ENCODE measurements at places on chromosomes 13 and 19.

DNA sequence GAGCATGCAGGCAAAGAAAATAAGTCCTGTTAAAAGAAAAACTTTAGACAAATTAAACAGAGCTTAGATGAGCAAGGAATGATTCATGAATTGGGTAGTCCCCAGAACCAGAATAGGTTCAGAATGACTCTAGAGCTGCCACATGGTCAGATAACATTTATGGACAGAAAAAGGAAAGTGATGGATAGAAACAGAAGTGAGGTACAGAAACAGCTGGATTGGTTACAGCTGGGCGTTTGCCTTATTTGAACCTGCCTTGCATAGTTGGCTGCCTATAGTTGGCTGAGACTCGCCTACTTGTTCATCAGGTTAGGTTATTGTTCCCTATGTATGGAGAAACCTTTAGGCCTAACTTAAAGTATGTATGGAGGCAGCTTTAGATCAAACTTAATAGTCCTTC lies 35.4 kb downstream of the WDFY2 start:
- DNase-seq: peak; percentile 79

DNA sequence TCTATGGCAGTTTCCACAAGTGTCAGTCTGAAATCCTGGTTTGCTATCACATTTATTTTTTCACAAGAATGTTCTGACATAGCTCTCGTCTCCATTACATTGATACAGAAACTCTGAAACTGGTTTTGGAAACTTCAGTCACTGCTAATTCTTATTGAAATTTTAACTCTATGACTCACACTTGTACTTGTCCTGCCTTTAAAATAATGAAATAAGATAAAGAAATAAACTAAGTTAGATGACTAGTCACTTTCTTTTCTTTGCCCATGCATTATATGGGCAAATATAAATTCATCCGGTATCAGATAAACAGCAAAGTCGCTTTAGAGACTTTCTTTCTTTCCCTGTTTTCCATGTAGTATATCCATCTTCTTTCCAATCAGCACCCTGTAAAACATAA lies 257.5 kb downstream of the PCDH9 start:
- DNase-seq: peak; percentile 7

DNA sequence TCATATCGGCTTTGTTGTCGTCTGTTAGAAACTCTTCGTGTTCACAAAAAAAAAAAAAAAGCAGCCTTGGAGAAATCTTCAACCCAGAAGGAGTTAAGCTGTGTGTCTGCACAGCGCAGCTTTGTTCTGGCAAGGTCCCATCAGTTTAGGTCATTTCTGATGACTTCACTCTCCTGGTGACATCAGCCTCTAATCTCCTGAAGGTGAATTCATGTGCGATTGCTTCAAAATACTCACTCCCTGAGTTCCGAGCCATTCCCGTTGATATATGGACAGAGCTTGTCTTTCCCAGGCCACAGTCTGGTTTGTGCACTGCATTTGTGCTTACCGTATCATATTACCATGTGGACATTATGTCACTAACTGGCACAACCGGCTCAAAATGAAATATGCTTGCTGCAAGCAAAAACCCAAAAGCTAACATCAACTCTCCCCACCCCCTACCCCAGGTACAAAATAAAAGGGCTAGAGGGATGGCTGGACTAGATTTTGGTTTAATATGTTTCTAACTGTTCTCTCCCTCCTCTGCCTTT lies 342.4 kb downstream of the KCNRG start:
- DNase-seq: peak; percentile 82

- no peak for DNase-seq
Observed at GRCh38 chr19:43739439-43740235, 15.1 kb downstream of the SMG9 start.

DNA sequence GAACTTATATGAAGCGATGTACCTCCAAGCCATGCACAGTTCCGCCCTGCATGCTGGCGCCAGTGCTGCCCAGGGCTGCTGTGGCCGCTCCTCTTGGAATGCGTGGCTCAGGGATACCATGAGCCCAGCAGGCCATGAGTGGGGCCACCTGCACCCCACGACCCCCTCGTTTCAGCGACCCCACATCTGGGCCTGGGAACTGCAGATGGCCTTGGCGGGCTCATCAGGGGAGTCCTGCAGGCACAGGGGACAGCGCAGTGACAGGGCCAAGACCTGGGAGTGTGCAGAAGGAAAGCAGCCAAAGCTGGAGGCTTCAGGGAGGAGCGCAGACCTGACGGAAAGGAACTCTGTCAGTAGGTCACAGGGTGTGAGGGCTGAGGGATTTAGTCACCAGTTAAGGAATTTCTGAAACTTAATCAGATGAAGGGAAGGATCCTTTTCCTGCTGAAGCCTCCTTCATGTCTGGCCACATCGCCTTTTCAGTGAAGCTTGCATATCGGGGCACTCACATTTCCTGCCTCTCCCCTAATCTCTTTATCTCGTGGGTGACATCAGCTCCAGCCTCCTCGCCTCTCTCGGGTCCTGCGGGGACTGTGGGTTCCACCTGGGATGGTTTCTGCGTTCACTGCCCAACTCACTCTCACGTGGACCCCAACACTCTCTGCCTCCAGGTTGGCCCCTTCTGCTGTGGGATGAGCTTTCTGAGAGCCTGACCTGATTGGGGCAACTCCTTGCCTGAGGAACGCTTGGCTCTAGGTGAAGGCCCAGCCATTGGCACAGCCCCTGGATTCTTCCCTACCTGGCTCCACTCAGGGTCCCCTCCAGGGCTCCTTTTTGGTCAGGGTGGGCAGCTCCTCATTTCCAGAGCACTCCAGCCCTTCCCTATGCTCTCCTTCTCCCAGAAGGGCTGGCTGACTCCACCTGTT lies 123.5 kb downstream of the CRYL1 start:
- DNase-seq: peak; percentile 67

DNA sequence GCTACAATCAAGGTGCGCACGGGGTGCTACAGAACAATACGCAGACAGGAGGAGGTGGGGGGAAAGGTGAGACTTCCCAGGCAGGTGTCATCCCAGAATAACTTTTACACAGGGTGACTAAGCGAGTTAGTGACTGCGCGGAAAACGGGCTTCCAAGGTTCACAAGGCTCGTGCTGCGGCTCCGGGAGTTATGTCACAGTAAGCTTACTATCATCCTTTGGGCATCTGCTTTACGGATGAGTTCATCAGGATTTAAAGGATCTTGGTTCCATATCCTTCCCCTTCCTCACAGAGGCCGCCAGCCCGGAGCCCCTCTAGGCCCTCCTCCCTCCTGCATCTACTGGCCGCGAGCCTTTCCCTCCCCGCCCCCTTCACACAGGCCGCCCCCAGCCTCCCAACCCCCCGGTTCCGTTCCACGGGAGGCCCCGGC lies 474 bp upstream of the IFT88 start:
- peak; percentile 84 for DNase-seq
